CD4-positive, alpha-beta memory T cell (primary cell): ENCODE measurements at places on chromosomes 1 and 21.

DNA sequence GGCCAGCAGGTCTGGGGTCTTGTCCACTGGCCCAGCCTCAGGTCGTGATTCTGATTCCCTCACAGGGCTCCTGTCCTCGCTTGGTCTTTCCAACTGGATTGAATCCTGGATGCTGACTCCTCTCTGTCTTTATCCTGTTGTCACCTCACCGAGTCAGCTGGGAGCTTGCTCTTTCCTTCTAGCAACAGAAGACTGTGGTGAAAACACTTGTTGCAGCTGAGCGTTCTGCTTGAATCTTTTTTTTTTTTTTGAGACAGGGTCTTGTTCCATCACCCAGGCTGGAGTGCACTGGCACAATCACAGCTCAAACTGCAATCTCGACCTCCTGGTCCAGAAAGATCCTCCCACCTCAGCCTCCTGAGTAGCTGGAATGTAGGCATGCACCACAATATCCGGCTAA is 8.0 kb upstream of the WNT4 start:
- DNase-seq = no peak

DNA sequence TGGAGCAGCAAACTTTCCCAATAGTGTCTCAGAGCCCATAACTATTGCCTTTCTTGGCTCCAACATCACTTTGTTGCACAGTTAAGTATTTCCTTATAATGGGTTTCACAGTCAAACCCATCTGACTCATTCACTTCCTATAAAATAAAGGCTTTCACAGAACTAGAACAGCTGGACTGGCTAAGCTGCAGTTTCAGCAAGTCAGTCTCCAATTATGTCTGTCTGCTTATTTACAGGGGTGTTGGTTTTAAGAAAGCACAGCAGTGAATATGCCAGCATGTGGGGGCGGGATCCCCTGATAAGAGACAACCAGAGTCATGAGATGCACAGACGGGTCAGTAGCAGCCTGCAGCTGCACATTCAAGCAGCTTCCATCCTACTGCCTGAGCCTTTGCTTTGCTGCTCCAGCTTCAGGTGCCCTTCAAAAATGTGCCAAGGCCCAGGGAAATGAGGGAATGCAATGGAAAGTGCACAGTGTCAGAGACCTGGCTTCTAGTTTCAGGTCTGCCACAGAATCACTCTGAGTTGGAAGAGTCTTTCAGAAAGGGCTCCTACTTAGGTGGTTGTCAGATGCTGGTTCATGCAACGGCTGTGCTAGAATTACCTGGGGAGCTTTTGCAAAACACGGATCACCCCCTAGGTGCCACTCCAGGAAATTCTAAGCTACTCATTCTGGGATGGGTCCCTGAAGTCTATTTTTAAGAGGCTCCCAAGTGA is 24.8 kb downstream of the RNF19B start:
- no peak for DNase-seq

- DNase-seq = no peak
Measured at GRCh38 chr1:202281316-202282024, 60.3 kb downstream of the UBE2T start.

DNA sequence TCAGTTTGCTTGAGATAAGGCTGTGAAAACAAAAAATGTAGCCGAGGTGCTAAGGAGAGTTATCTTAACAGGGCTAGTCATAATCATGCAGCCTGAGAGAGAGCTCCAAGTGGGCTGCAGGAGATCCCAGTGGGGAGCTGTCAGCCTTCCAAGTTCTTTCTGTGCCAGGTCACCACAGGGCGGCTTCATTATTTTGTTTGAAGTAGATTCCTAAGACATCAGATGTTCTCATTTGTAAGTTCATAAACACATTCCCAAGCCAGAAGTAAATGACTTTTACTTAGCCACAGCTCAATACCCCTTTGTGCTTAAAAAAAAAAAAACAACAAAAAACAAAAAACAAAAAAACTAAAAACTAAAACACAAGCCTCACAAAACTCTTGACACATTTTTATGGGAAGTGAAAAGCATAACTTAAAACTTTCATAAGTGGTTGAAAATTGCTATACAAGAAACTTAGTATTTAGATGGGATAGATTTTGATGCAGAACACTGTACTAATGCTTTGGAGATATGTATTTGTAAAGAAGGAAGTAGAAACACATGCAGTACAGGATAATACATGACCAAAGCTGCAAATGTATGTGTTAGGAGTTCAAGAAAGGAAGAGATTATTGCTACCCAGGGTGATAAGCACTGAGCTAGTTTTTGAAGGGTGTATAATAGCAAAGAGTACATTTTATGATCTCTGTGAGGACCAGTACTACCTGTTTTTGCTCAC is 8.6 kb downstream of the CDC14A start:
- DNase-seq = no peak

DNA sequence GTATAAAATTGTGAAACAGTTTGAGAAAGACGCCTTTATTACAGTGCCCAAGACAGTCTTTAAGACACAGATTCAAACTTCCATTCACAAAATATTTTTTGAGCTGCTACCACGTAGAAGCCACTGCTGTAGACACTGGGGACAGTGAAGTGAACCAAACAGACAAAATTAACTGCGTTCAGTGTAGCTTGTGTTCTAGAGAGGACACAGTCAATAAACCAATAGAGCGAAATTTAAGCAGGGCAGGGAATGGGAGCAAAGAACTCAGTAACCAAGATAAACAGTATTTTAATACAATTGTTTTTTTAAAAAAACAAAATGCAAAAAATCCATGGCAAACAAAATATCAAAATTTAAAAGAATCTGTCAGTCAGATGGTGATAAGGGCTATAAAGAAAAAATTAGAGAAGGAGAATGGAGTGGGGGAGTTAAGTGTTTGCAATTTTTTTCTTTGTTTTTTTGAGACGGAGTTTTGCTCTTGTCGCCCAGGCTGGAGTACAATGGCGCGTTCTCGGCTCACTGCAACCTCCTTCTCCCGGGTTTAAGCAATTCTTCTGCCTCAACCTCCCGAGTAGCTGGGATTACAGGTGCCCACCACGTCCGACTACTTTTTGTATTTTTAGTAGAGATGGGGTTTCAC is 719 bp upstream of the PARS2 start:
- no peak for DNase-seq

DNA sequence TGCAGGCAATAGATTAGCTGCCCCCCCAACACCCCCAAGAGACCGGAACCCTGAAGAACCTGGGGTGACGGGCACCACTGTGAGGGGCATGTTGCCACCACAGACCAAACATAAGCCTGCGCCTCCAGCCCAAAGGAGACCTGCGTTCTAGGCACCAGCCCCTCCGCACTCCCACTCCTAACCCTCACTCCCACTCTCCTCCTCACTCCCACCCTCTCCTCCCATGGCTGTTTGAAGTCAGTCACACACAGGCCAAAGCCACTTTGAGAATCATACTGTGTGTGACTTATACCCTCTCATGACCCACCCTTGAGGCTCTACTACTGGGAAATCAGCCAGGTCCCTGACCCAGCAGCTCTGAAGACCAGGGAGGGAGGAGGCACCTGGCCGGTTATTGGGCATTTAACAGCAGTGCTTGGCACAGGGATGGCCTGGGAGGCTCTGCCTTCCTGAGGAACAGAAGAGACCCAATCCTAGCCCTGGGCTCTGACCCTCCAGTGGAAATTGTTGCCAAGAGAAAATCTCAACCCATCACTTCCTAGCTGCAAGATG is 43.5 kb downstream of the FBXO2 start:
- no peak for DNase-seq

- DNase-seq = no peak
Measured at GRCh38 chr1:179287946-179288345, 5.7 kb upstream of the SOAT1 start.

DNA sequence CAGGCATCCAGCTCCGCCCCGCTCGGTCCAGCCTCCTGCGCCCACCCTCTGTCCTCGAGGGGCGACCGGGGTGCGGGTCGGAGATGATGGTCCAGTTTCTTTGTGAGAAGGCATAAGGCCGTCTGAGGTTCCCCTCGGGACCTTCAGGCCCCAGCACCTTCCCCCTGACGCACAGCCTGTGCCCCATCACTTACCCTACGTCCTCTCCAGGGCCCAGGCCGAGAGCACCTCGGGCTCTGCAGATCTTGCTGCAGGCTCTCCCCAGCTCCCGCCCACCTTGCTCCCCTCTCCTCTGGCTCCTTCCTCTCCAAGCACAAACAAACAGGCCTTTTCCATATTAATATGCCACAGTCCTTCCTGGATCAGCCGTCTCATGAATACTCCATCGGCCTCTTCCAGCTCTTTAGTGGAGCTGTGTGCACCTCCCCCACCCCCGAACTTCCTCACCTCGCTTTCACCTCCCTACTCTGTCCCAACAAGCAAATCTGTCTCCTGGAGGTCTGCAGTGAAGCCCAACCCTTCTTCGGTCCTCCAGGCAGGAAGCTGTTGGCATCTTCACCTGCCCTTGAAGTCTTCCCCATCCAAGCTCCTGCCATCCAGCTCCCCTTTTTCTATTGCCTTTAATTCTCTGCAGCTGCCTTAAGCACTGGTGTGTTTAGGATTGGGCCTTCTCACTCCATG is 448 bp upstream of the COL9A2 start:
- DNase-seq = no peak

DNA sequence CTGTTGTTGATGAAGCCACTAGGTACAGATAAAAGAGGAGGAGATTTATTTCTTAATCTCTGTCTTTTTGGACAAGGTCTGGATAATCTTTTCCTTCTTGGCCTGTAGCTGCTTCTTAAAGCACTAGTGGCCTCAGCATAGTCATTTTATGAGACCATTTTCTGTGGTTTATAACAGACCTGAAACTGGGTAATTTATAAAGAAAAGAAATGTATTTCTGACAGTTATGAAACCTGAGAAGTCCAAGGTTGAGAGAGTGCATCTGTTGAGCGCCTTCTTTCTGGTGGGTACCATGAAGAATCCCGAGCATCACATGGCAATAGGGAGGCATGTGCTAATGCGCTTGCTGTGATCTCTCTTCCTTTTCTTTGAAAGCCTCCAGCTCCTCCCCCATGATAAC is 36.7 kb upstream of the PDC start:
- DNase-seq = no peak

DNA sequence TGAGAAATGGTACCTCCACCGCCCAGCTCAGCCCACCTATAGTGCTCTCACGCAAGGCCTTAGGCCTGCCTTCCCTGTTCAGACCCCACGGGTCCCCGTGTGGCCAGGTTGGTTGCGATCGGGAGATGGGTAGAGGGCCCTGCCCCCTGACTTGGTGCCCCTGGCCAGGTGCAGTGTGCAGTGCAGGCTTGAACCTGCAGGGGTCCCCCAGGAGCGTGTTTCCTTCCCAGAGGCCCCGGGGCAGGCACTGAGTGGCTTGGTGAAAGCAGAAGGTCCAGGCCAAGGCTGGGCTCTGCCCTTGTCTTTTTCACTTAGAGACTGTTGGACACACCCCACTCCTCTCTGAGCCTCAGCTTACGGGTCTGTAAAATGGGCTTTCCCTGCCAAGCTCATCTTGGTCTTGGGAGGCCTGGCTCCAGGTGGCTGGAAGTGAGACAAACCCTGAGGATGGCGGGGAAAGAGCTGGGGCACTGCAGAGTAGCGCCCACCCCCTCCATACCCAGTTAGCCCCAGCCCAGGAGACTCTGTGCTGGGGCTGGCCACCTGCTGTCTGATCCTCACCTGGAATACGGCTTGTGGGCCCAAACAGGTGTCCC is 9.3 kb upstream of the HES5 start:
- peak; percentile 20 for DNase-seq

- no peak for DNase-seq
Measured at GRCh38 chr1:198535631-198536030, 4.8 kb downstream of the ATP6V1G3 start.

- DNase-seq = no peak
Measured at GRCh38 chr1:86773341-86774288, 69.2 kb downstream of the SH3GLB1 start.

- peak; percentile 42 for DNase-seq
Measured at GRCh38 chr1:909861-910310, 13.8 kb upstream of the SAMD11 start.
